Activated gamma-delta T cell (primary cell): ENCODE measurements at places on chromosomes 7 and 10.

- no peak for DNase-seq
Measured at GRCh38 chr7:16660702-16661464, 14.9 kb downstream of the BZW2 start.

- no peak for DNase-seq
Measured at GRCh38 chr7:28102797-28103196, 77.8 kb downstream of the JAZF1 start.

DNA sequence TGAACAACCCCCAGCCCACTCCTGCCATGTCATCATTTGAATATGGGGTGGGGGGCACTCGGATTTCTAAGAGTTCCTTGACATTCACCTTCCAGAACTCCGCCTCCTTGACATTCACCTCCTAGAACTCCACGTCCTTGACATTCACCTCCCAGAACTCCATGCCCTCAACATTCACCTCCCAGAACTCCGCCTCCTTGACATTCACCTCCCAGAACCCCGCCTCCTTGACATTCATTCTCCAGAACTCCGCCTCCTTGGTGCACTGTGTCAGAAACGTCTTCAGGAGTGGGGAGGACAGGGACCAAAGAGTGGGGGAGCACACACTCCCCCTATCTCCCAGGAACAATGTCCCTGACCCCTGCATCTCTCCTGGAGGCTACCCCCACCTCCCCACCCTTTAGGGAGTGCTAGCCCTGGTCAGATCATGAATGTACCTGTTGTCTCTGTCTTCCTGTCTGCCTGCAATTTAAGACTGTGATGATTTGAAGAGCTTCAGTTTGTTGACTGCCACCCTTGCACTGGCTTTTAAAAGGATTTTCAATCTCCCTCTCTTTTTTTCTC is 110.1 kb downstream of the NPTX2 start:
- DNase-seq, result no peak

- DNase-seq, result no peak
Measured at GRCh38 chr10:18216482-18216881, 76.3 kb downstream of the CACNB2 start.
